ENCODE measurements at places on chromosomes 5 and 9. TPM values are rescaled to one million over a fixed set of nuclear protein-coding genes. Genes with fewer than 3 reads are reported as not detected.

DNA sequence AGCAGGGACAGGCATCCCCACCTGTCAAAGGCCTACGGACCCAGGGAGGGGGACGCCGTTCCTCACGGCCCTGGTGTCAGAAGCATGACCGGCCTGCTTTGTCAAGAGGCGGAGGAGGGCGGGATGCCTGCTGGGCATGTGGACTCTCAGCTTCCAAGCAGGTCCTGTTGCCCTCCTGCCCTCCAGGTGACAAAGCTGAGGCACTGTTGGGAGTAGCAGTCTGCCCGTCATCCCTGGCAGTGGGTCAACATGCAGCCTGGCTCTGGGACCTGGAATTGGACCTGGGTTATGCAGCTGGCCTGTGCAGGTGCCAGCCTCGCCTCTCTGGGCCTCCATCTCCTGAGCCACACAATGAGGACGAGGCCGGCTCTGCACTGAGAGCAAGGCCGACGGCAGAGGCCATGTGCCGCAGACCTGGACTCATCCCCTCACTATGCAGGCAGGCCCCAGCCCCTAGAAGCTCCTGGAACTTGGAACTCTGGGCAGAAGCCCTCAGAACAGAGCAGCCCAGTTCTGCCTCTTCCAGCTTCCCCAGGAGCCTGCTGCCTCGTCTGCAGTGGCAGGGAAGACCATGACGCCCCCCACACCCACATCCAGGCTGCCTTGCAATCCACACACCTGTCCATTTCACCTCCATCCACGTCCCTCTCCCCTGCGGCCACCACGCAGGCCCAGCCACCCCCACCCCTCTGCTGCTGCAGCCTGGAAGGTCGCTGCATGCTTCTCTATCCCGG is 20.8 kb upstream of the FCN1 start:
- DNase-seq = no peak

PALM2AKAP2 gene
- total RNA-seq = 90.2 TPM

DNA sequence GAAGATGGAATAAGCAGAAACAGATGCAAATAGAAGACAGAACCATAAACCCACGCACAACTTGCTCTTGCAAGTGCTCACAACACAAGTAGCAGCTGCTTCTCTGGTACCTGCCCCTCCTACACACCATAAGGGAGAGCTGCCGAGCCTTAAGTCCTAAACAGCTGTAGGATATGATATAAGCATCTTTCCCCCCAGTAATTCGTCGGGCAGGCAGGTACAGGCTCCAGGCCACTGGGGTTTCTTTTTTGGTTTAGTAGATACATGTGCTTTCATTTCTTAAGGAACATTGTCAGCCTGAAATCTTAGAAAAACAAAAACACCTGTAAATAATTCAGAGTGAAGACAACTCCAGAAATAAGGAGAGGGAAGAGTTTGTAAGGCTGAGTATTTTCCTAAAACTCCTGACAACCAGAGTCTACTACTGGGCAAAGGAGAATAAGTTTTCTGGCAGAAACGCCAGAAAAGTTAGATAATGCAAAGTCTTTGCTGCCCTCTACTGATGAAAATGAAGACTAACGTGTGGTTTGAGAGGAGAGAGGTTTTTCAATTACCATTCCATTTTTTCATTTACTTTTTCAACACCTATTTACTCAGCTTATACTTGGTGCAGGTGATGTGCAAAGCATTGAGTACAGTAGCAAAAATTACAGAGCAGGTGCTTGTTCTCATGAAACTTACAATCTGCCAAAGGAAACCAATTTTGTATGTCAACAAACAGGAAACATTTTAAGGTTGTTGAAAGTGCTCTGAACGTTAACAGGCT is 20.1 kb upstream of the TCERG1 start:
- DNase-seq = no peak

GRCh38 chr5:43256261-43256966 is 56.8 kb downstream of the HMGCS1 start:
- no peak for DNase-seq

PRRC2B gene
- 109 TPM for total RNA-seq

- no peak for DNase-seq
These were observed 311.7 kb downstream of the TRIM36 start for GRCh38 chr5:114857941-114858551.

- DNase-seq = peak; percentile 53
These were observed 5.7 kb downstream of the RAPGEF1 start for GRCh38 chr9:131734165-131734610.

- DNase-seq = no peak
These were observed 1568.9 kb upstream of the ACO1 start for GRCh38 chr9:30815585-30815984.

PTGDS gene
- total RNA-seq = 3,579 TPM

PFN3 gene
- total RNA-seq = not detected
